ENCODE measurements at places on chromosomes 6 and 20.

DNA sequence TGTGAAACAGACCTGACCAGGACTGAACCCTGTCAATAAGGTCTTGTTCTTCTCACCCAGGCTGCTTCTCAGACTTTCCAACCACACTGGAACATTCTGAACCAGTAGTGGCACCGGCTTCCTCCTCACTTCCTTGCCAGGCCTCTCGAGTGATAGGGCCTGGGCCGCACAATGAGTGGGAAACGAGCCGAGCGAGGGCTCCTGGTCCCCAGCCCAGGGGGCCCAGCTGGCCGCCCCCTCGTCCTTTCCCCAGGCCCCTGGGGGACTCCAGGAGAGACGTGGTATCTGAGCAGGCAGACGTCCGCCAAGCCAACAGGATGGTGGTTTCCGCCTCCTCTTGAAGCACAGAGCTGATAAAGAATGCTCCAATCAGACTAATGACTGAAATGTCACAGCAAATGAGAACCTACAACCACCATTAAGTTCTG, 117.9 kb downstream of the GMDS start:
- DNase-seq: no peak

DNA sequence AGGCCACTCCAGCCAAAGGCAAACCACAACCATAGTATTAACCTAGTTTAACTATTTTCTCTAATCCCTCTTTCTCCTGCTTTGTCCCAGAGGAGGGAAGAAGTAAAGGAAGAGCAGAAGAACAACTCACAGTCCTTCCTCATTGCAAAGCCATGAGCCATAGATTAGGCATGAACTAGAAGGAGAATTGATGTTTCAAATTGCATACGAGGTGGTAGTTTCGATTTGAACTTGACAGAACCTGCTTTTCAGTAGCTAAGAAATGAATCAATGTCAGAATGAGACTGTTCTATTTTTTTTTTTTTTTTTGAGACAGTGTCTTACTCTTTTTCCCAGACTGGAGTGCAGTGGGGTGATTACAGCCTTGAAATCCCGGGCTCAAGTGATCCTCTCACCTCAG, 48.3 kb downstream of the PROKR2 start:
- DNase-seq: no peak

GRCh38 chr20:8787090-8787489, 281.8 kb upstream of the PLCB4 start:
- no peak for DNase-seq

DNA sequence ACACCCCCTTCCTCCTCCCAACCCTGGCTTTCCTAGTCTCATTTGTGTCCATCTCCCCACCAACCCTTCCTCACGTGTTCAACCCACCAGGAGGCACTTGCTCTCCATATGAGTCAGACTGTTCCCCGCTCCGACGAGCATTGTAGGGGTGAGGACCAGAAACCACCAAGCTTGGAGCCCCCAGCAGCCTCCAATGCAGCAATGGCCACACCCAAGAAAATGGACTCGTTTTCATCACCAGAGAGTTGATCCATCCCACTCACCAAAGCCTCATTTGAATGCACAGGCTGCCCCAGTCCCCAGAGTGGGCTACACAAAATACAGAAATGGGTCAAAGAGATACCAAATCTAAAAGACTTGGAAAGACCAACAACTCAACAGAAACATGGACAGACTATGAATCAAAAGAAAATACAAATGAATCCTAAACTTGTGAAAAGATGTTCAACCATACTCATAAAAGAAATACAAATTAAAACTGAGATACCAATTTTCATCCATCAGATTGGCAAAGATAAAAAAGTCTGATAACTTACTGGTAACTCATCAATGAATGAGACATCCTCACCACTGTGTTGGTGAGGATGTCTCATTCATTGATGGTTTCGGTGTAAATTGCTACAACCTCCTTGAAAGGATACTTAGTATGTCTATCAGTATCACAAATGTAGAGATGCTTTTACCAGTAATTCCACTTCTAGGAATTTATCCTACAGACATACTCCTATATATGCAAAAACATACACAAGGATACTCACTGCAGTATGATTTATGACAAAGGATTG, 68.1 kb downstream of the TRERF1 start:
- no peak for DNase-seq

GRCh38 chr6:28880894-28881780, 42.6 kb downstream of the TRIM27 start:
- no peak for DNase-seq

- no peak for DNase-seq
Observed at GRCh38 chr6:104705095-104705707, 154.5 kb downstream of the HACE1 start.

- no peak for DNase-seq
Observed at GRCh38 chr6:38173909-38174308, 354.4 kb downstream of the ZFAND3 start.

DNA sequence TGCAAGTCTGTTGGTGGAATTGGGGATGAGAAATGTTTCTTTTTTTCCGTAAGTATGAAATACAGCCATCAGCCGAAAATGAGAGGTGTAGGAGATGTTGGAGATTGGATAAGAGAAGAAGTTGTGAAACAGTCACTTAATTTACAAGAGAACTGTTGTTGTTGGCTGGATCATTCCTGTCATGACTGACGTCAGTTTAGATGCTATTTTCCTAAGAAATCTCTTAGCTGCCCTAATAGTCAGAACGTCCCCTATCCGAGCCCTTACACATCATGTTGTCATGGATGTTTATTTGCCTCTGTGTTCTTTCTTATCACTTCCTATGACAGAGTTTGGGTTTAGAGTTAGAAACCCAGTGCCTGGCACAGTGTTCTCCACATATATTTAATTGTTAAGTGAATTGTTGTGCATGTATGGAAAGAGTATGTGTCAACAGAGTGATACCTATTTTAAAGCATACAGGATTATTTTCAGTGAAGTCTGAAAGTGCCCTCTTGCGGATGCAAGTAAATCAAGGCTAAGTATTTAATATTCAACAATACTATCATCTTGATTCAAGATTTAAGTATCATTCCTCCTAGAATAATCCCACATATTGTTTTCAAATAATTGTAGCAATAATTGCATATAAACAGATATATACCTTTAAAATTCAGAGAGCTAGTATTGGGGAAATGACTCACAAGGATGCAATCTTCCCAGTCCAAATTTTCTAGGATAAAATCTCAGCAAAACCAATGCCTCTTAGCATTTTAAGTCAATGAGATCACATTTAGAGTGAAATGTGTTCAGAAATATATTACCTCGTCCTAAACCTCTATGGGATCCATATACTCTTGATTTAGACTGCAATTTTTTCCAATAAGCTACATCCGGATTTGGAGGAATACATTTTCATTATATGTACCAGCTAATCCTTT, 309.9 kb upstream of the NOX3 start:
- no peak for DNase-seq

- no peak for DNase-seq
Observed at GRCh38 chr6:20328266-20328923, 73.3 kb upstream of the E2F3 start.

DNA sequence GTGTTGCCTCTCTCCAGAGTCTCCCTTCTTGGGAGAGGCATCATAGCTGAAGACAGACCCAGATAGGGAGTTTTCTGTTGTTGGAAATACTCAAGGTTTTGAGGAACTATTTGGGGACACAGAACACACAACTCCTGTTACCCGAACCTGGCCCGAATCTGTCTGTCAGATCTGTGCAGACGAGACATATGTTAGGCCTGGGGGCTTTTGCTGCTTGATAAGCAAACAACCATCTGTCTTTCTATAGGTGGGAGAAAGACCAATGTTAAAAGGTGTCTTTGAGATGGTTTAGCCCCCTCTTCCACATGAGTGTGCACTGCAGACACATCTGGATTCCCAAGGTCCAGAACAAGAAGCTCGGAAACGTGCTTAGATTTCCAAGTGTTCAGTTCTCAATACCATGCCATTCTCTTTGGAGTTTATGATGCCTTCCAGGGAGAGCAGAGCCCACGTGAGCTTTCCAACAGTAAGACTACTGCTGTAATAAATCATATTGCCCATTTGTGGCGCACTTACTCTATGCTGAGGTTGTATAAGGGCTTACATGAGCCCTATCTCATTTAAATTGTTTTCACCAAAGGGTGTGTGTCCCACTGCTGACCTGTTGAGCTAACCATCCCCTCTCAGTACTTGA, 3.8 kb upstream of the STX16 start:
- DNase-seq: peak; percentile 43

GRCh38 chr6:37369321-37370201, 15.8 kb downstream of the RNF8 start:
- DNase-seq: no peak

DNA sequence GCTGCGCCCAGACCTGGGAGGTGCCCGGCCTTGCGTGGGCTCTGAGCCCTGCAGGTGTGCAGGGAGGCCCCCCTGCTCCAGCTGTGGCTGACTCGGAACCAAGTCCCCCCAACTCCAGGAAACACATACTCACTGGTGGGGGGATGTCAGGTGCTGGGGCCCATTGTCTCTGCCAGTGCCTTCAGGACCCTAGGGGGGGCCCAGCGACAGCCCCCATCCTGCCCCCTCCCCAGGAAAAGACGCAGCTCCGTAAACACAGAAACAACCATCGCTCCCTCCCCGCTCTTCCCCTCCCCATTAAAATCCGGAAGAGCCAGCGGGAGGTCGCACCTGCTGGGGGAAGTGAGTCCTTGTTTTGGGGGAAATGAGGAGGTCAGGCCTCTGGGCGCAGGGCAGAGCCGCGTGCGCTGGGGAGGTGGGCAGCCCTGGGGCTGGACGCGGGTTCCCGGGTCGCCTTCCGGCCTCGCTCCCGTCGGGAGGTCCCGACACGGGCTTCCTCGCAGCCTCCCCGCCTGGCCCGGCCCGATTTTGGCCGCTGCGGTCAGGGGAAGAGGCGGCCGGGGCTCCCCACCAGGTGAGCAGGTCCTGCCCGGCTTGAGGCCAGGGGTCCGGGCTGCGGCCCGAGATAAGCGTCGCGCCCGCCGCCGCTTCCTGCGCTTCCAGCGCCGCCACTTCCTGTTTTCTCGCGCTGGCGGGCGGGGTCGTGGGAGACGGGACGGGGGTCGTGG, 6.2 kb downstream of the C20orf204 start:
- no peak for DNase-seq

DNA sequence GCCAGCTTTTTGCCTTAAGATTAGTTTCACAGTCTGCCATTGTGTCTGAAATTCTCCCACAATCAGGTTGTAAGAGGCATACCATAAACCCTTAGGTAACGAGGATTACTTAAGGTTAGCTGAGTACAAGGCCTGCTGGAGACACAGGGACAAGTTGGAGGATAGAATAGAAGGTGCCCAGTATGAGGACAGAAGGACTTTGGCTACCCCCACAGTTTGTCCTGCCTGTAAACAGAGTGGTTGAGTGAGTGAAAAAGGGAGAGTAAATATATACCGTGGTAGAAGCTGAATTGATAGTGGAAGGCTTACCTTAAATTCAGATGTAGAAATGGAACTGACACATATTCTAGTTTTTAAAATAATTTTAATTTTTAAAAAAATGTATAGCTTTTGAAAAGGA, 19.3 kb downstream of the RPRD1B start:
- DNase-seq: no peak

DNA sequence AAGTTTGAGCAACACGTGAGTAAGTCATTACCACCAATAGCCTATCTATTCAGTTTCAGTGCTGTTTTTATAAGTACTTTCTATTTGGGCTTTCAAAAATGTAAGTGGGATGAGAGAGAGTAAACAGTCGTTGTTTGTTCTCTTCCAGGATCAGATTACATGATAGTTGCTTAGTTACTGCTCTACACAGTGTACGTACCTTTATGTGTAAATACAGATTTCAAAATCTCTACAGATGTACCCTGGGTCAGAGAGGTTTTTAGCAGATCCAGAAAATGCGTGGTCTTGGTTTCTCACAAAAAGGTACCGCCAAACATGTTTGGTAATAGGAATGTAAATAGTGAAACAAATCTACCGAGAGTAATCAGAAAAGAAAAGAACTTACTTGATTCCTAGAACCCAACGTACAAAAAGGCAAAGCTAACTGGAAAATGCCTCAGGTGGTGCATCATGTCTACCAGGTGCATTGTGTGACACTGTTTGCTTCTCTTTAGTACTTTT, 421.1 kb downstream of the BCKDHB start:
- peak; percentile 45 for DNase-seq

DNA sequence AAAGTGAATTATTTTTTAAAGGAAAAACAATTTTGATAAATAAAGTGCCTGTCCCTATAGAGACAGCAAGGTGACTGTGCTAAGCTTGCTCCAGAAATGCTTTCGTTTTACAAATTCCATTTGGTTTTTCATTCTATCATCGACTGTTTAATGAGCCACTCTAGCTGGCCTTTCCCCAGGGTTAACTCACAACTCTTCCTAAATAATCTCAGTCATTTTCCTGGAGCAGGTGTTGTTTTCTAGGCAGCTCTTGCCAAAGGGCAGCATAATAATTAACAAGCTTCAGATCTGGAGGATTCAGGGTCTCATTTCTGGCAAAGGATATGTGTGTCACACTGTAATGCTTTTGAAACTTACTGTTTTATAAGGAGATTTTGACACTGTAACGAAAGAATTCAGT, 184.2 kb downstream of the KHDC1L start:
- no peak for DNase-seq

DNA sequence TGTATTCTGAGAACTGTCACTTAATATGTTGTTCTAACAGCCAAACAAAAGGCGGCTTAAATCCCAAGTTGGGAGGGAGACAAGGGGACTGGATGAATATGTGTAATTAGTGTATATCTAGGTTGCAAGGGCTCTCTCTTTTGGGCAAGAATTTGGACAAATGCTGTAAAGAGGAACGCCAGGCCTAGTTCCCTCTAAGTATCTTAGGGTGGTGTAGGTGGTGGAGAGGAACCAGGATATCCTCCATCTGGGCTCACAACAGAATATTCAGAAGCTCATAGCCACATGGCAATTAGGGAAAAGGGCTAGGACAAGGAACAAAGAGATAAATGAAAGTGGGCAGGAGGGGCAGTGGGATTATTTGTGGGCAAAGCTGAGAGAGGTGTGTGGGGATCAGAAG, 149.5 kb downstream of the LRFN2 start:
- DNase-seq: no peak

DNA sequence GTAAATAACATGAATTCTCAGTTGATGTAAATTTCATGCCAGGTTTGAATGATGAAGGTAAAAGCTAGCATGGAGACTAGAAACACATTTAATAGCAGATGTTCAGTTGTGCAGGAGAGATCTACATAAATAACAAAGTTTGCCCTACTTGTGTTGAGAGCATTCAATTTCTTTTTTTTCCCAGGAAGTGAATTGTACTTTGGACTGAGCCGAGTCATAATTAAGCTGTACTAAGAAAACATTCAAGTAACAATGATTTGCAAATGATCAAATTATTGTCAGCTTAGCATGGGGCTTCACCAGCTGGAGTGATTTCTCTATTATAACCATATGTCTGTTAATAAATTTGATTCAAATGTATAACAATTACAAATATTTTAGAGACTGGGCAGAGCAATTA, 893.5 kb upstream of the MAP3K7 start:
- no peak for DNase-seq
